NCI-H1417 (cell line): ENCODE measurements at places on chromosomes 11 and 22.

DNA sequence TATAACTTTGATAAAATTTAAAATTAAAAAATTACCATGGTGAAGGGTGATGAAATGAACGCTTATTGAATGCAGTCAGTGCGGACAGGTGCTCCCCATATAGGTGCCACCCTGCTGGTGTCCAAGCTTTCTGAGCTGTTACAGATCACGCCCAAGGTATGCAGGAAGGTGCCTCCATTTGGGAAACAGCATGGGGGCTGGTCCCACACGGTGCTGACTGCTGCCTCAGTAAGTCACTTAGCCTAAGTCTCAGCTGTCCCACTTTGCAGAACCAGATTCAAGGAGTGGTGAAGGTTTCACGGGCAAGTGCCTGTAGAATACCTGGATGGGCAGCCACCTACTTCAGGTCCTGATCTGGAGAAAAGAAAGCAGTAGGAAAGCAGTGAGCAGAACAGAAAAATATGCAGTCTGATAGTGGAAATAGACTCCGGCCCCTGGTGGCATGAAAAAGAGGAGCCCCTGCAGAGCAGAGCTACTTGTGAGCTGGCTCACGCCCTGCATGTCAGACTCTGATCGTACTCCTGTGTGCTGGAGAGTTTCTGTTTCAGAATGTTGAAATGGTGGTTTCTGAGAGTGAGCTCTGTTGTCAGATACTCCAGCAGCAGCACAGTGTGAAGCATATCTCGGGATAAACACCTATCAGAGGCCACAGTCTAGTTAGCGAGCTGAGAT lies 33.2 kb downstream of the ADORA2A start:
- DNase-seq = no peak

GRCh38 chr22:25749420-25750169 lies 7.6 kb downstream of the MYO18B start:
- no peak for DNase-seq

DNA sequence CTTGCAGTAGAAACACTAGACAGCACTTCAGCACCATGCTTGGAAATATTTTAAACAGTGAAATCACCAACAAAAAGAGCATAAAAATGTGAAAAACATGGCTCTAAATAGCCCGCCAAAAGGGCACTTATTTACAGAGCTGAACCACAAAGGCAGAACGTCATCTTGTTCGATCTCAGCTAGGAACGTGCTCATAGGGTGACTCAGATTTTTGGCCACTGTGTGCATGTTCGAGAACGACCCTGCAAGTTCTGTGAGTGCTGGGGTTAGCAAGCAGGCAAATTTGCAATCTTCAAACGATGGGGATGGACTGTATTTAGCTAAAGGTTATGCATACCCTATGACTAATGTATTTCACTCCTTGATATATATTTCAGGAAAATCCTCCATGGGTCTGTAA lies 30.6 kb downstream of the OR2AT4 start:
- no peak for DNase-seq

GRCh38 chr11:83280256-83280655 lies 5.9 kb downstream of the CCDC90B start:
- DNase-seq = no peak

GRCh38 chr11:116962108-116962507 lies 124.7 kb upstream of the APOA1 start:
- DNase-seq = no peak

GRCh38 chr11:96817482-96818399 lies 427.9 kb downstream of the JRKL start:
- no peak for DNase-seq

DNA sequence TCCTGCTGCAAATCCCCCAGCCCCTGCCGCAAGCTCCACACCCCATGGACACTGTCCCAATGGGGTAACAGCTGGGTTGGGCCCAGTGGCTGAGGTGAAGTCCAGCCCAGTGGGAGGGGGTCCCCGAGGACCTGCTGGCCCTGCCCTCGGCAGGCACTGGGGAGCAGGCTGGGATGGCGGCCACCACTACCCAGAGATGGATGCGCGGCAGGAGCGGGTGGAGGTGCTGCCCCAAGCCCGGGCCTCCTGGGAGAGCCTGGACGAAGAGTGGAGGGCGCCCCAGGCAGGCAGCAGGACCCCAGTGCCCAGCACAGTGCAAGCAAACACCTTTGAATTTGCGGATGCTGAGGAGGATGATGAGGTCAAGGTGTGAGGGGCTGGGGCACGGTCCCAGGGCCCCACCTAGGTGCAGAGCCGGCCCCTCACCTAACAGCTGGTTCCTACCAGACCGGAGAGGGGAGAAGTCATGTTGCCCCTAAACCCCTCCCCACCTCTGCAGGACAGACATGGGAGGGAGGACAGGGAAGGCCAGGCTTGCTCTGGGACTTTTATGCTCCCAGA lies 8.2 kb downstream of the CDC42EP1 start:
- no peak for DNase-seq

DNA sequence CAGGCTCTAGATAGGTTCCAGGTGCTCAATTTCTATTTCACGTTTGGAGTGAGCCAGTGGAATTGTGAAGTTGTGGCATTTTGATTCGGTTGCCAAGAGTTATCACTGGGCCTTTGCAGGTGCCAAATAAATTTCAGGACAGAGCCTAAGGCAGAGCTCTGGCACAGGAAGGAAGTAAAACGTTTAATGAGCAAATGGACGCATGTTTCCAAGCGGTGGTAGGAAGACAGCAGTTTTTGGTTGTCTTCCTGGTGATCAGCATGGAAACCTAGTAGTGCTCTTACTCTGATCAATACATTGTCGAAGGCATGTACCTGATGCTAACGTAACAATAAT lies 452 bp downstream of the BIRC3 start:
- no peak for DNase-seq

GRCh38 chr22:25172153-25172552 lies 27.5 kb upstream of the CRYBB3 start:
- DNase-seq = no peak

DNA sequence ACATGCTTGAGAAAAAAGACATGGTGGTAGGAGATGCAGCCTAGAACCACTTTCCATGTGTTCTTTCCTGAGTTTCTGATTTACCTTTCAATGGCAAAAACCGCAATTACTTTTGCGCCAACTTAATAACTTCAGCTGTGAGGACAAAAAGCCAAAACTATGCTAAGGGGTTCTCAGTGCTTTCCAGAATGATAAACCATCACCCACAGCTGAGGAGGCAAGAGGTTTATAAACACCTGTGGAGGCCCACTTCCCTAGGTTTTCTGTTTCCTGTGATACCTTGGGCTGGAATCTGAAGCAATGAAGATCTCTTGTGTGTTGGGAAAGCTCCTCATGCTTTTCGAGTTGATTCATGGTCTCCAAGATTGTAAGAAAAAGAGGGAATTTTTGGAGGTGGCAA lies at the start of gene OOSP4A:
OOSP4A (plus strand) TSS at position 301 of the 400 bp plus-strand sequence; CDS start at position 301, 0 bp downstream.
- no peak for DNase-seq

DNA sequence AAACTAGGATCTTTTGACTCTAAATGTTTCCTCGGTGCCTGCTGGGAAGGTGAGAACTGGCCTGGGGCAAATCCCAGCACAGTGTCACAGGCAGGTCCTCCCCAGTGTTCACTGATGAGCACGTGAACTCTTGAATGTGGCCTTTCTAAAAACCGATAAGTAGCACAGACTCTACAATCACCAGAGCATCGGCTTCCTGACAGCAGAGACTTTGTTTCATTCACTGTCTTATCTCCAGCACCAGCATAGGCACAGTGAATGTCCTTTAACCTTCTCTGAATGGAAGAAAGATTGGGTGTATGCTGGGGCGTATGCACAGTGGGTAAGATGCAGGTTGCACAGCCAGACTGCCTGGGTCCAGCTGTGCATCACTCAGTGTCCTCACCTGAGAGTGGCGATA lies 59.3 kb upstream of the EIF3D start:
- DNase-seq = no peak

- no peak for DNase-seq
Observed at GRCh38 chr11:76891285-76891684, 30.6 kb downstream of the ACER3 start.
